ENCODE measurements at places on chromosomes 3 and 15.
A peak's percentile ranks its signal among the peaks of the same experiment; 100 is the strongest.

GRCh38 chr3:36282766-36283165, 97.5 kb upstream of the STAC start:
- DNase-seq, result no peak

GRCh38 chr3:182954553-182955235, 25.6 kb downstream of the DCUN1D1 start:
- DNase-seq, result peak; percentile 14

DNA sequence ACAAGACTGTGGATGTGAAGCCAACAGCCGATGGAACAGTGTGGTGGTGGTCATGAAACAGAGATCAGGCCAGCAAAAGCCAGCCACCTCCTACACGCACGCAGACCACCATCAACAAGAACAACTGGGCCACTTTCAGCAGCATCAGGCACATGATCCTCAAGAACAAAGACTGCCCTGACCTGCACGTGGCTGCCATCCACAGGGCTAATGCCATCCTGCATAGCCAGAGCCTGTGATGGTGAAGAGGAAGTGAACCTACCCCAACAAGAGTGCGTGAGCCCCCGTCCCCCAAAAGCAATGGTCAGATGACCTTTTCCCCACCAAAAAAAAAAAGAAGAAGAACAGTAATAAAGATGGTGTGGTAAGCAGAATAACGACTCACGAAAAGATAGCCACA, 62.6 kb downstream of the AQP9 start:
- no peak for DNase-seq

DNA sequence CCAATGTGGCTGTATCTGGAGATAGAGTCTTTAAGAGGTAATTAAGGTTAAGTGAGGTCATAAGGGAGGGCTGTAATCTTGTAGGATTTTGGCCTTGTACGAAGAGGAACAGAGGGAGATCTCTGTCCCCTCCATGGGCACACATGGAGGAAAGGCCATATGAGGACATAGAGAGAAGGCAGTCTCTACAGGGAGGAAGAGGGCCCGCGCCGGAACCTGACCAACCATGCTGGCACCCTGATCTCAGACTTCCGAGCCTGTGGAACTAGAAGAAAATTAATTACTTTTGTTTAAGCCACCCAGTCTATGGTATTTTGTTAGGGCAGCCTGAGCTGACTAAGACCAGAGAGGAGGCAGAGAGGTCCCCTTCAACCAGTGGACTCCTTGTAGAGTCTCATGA, 17.7 kb upstream of the MRPS22 start:
- no peak for DNase-seq

DNA sequence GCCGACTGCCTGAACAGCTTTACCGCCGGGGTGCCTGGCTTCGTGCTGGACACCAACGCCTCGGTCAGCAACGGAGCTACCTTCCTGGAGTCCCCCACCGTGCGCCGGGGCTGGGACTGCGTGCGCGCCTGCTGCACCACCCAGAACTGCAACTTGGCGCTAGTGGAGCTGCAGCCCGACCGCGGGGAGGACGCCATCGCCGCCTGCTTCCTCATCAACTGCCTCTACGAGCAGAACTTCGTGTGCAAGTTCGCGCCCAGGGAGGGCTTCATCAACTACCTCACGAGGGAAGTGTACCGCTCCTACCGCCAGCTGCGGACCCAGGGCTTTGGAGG, 815 bp downstream of the SPINT1 start:
- peak; percentile 77 for DNase-seq

DNA sequence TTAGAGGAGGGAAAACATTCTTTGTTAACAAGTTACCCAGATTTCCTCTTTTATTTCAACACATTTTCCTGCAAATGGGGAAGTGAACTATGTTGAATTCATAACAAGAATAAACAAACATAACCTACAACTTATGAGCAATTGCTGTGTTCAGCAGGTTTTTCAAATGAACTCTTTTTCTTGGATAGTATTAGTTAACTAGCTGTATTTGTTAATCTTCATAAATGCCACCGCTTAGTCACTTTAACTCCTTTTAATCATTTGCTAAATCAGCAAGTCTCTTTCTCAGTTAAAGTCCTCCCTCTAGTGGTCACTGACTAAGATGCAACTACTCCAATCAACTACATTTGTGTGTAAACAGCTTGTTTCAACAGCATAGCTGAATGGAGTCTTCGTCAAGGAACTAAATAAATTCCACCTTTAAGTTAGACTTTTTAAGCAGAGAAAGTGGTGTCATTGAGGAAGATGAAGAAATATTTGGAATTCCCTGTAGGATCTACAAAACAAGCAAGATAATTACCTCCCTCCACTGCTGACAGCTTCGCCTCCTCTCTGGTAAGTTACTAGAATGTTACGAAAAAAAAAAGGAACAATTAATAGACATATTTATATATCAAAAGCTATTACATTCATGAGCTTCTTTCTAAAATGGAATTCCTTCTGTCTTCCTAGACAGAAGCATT, 1122.0 kb downstream of the ROBO1 start:
- DNase-seq, result peak; percentile 63

GRCh38 chr3:193821151-193821668, 228.2 kb downstream of the OPA1 start:
- DNase-seq, result no peak

- no peak for DNase-seq
Measured at GRCh38 chr15:59232476-59232875, 25.8 kb downstream of the LDHAL6B start.

- no peak for DNase-seq
Measured at GRCh38 chr3:106862067-106862466, 515.2 kb upstream of the CCDC54 start.

DNA sequence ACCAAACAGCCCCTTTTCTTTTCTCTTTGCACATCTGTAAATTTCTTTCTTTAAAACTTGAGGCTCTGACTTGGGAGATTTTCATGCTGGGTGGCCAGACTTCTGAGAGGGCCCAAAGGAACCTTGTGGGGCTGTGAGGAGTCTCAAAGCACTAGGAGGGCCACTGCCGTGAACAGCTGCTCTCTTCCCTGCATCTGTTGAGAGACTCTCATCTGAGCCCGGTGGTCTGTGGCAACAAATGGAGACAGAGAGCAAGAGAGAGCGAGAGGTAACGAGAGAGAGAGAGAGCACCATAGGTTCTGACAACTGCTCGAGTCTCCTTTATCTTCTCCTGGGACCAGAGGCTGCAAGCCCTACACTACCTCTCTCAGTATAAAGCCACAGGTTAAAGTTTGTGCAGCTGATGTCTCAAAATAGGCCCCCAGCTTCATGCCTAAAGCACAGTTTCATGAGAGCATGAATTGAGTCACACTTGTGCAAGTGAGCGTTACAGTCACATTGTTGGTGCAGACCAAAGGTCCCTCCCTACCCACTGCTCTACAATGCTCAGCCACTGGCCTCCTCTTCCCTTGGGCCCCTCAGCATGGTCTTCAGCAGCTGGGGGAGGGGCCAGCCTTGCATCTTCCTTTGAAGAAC, 60.7 kb downstream of the ZNF621 start:
- no peak for DNase-seq

GRCh38 chr3:16171009-16171408, 3.5 kb upstream of the GALNT15 start:
- DNase-seq, result no peak

GRCh38 chr15:100169615-100170290, 172.0 kb downstream of the ADAMTS17 start:
- no peak for DNase-seq

GRCh38 chr3:72274493-72275330, 489.8 kb upstream of the PROK2 start:
- DNase-seq, result peak; percentile 71
